Astrocyte (in vitro differentiated cells and primary cell): ENCODE measurements at places on chromosomes 7 and 10. TPM values are rescaled to one million over a fixed set of nuclear protein-coding genes. Genes with fewer than 3 reads are reported as not detected.

The RASA4B gene
- total RNA-seq = 1.1 and 1.7 TPM in 2 replicates

The USP54 gene
- total RNA-seq = 70.4 and 85.9 TPM in 2 replicates

The ELAPOR2 gene
- total RNA-seq = 23.9 and 25.2 TPM in 2 replicates

The RNF133 gene
- total RNA-seq = 0.30 and 0.41 TPM in 2 replicates

The OR6B1 gene
- not detected in 2 replicates for total RNA-seq

The ACHE gene
- 12.1 and 18.9 TPM in 2 replicates for total RNA-seq

The MAGI2 gene
- total RNA-seq = 5.4 and 5.8 TPM in 2 replicates

The GRM3 gene
- not detected in 2 replicates for total RNA-seq

The AEBP1 gene
- 65.0 and 102 TPM in 2 replicates for total RNA-seq

The FRAT1 gene
- 1.4 and 2.5 TPM in 2 replicates for total RNA-seq

The ITGB8 gene
- total RNA-seq = 10.8 and 11.1 TPM in 2 replicates

The TEX47 gene
- total RNA-seq = not detected in 2 replicates

The CHRM2 gene
- total RNA-seq = not detected in 2 replicates

The TET1 gene
- 6.2 and 7.1 TPM in 2 replicates for total RNA-seq

The RADIL gene
- 0.22 and 0.86 TPM in 2 replicates for total RNA-seq

The CCDC146 gene
- 1.8 and 2.0 TPM in 2 replicates for total RNA-seq

The CCDC71L gene
- 26.8 TPM in 2 replicates for total RNA-seq
